Mucosa of descending colon (tissue), 3 donors: ENCODE measurements at places on chromosomes 5 and 9. TPM values are rescaled to one million over a fixed set of nuclear protein-coding genes. Genes with fewer than 3 reads are reported as not detected.

DNA sequence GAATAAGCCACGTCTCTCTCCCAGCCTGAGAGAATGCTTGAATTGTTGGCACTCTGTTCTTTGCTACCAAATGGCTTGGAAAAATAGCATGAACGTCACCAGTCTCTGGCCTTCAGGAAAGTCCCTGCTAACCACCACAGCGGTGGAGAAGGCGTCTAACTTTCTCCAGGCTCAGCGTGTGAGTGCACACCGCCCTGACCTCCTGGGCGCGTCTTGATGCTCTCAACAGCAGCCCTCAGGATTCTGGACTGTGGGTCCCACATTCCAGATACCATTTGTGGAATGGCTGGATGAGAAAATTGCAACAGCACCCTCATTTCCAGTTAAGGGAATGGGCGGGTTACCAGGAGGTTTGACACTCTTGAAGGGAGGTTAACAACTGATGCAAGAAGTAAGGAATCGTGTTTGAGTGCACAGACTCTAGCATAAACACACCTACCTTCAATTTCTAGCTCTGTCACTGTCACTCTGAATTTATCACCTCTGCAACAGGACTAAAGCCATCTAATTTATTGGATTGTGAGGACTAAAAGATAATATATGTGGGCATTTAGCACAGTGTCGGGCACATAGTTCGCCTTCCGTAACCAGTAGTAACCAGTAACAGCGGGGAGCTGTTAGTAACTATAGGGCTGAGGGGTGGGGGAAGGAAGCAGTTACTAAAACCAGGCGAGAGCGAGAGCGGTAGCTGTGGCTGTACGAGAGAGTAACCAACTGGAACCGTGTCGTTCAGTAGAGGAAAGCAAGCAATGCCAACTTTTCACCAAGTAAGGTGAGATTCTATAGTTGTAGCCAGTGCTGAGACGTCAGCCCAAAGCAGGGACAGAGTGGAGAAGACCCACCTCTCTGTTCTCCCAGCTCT is 807 bp upstream of the PLGRKT start:
- DNase-seq = peak; percentile 39

NANS gene
- 119 TPM for total RNA-seq

DNA sequence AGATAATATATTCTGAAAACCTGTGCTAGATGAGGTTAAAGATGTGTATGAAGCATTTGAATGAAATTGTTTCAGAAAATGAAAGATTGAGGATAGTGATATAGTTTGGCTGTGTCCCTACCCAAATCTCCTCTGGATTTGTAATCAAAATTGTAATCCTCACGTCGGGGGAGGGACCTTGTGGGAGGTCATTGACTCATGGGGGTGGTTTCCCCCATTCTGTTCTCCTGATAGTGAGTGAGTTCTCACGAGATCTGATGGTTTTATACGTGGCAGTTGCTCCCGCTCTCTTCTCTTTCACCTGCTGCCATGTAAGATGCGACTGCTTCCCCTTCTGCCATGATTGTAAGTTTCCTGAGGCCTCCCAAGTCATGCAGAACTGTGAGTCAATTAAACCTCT is 2.0 kb upstream of the TEX48 start:
- no peak for DNase-seq

GRCh38 chr5:111251921-111252320 is 27.7 kb downstream of the CAMK4 start:
- no peak for DNase-seq

DNA sequence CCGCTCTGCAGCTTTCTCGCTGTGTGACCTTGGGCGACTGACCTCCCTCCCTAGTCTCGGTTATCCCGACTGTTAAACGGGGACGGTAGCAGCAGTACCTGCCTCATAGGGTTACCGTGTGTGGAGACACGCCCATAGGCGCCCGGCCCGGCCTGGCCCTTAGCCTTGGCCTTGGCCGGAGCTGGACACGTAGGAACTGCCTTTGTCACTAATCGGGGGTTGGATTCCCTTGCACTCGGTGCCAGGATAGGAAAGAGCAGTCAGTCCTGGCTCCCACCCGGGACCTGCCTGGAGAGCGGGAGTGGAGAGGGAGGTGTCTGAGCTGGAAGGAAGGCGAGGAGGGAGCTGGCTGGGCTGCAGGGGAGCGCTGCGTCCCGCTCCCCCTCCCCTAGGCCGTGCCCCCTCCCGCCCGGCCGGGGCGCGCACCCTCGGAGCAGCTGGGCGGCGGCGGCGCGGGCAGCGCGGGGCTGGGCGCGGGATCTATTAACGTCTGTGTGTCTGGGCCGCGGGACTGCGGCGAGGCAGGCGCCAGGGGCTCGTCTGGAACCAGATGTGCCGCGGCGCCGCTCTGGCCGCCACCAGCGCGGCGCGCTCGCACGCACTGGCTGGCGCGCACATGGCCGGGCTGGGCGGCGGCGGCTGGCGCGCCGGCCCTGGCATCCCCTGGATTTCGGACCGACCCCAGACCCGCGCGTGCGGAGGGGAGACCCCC is 31.7 kb downstream of the PRRX2 start:
- DNase-seq = peak; percentile 63
